ENCODE measurements at places on chromosomes 6 and 20. TPM values are rescaled to one million over a fixed set of nuclear protein-coding genes. Genes with fewer than 3 reads are reported as not detected.

DNA sequence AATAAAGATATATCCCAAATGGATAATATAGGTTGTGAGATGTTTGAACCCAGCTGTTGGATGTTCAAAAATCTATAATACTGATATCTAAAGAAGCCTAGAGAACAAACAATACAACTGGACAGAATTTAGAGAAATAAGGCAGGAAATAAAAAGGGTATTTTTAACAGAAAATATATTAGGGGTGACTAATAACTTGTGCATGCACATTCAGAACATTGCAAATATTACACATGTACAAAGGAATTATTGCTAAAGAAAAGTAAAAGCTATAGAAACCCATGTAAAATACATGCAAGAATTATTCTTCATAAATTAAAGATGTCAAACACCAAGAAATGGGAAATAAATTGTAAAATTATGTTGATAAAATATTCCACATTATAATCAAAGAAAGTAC, 32.7 kb upstream of the HCRTR2 start:
- no peak for DNase-seq

DNA sequence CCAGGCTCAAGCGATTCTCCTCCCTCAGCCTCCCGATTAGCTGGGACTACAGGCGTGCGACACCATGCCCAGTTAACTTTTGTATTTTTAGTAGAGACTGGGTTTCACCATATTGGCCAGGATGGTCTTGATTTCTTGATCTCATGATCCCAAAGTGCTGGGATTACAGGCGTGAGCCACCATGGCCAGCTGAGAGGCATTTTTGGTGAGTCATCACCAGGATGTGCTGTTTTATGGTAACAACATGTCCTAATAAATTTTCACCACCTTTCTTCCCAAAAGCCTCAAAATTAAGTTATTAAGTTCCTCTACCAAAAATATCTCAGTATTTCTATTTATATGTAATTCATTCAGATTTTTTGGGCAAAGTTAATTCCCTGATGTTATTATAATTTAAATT, 53.5 kb downstream of the COL21A1 start:
- DNase-seq: no peak

DNA sequence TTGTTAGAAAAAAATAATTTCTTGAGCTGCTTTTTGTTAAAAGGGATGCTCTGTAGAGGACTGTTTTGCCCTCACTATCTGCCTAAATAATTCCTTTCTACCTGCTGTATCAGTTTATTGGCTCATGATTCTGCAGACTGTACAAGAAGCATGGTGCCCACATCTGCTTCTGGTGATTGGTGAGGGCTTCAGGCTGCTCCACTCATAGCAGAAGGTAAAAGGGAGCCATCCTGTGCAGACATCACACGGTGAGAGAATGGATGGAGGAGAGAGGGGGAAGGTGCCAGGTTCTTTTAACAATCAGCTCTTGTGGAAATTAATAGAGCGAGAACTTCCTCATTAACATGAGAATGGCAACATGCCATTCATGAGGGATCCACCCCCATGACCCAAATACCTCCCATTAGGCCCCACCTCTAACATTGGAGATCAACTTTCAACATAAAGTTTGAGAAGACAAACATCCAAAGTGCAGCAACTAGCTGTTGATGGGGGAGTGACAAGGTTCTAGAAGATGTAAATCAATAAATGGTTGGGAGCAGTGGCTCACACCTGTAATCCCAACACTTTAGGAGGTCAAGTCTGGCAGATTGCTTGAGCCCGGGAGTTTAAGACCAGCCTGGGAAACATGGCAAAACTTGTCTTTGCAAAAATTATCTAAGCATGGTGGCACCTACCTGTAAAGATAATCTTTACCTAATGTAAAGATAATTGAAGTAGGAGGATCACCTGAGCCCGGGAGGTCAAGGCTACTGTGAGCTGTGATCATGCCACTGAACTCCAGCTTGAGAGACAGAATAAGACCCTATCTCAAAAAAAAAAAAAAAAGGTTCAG, 15.7 kb upstream of the AHCY start:
- no peak for DNase-seq

Gene RTN4IP1
- total RNA-seq: 10.3 TPM

Gene SLA2
- total RNA-seq: 56.6 TPM

Gene INSM1
- 7.4 TPM for total RNA-seq

All from activated T-cell treated with anti-CD3 and anti-CD28 coated beads, Interleukin-2, amount 50 U/mL, for 72 hours (primary cell).